ENCODE measurements at places on chromosomes 7 and 10.

DNA sequence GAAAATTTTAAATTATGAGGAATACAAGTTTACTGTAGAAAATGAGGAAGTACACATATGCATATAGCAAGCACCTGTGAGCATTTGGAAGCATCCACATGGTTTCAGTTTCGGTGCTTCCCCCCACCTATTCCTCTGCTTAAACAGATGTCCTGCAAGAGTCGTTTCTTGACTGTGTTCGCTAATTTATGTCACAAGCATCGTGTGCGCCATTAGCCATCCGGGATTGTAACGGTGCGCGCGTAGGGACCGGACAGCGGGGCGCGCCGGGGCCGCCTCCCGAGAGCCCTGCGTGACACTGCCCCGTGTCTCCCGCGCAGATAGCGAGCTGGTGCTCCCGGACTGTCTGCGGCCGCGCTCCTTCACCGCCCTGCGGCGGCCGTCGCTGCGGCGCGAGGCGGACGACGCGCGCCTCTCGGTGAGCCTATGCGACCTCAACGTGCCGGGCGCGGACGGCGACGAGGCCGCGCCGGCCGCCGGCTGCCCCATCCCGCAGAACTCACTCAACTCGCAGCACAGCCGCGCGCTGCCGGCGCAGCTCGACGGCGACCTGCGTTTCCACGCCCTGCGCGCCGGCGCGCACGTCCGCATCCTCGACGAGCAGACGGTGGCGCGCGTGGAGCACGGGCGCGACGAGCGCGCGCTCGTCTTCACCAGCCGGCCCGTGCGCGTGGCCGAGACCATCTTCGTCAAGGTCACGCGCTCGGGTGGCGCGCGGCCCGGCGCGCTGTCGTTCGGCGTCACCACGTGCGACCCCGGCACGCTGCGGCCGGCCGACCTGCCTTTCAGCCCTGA is 90.9 kb downstream of the NEURL1 start:
- no peak for DNase-seq

GRCh38 chr10:62528441-62528840 is 154.3 kb downstream of the ZNF365 start:
- DNase-seq, result no peak

DNA sequence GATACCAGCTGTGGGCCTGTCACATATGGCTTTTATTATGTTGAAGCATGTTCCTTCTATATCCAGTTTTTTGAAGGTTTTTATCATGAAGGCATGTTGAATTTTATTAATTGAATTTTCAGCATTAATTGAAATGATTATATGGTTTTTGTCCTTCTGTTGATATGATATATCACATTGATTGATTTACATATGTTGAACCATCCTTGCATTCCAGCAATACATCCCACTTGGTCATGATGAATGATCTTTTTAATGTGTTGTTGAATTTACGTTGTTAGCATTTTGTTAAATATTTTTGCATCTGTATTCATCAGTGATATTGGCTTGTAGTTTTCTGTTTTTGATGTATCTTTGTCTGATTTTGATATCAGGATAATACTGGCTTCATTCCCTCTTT is 21.2 kb downstream of the PRSS37 start:
- no peak for DNase-seq

DNA sequence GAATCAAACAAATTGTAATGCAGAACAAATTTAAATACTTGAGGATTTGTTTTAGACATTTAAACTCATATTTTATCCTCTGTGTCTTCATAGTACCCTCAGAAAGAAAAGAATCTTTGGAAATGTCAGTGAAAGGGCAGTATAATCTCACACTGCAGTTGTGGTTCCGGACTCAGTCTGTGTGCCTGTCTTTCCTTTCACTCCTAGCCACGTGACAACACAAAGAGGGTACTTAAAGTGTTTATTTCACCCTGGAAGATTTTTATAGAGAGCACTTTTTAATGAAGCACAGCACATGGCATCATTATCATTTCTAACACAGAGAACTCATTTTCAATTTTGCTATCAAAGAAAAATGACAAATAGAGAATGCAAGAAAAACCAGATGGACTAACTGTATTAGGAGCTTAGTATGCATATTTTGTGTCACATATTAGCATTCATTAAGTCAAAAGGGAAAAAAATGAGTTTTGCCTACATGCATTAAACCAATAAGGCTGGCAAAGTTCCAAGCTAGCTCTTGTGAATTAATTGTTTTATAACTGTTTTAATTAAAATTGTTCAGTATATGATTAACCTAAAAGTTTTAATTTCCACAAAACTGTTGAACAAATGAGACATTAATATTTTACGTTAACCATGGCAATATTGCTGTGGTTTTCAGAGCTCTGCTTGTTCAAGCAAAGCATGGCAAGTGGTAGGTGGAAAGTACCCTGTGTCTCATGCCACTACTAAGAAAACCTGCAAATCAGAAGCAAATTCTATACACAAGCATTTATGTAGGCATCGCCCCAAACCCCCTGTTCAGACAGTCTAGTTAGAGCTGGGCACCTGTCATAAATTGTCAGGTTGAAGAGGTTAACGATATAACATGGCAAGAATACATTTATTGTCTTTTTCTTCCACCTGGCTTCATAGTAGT is 65.9 kb downstream of the AUTS2 start:
- DNase-seq, result no peak

DNA sequence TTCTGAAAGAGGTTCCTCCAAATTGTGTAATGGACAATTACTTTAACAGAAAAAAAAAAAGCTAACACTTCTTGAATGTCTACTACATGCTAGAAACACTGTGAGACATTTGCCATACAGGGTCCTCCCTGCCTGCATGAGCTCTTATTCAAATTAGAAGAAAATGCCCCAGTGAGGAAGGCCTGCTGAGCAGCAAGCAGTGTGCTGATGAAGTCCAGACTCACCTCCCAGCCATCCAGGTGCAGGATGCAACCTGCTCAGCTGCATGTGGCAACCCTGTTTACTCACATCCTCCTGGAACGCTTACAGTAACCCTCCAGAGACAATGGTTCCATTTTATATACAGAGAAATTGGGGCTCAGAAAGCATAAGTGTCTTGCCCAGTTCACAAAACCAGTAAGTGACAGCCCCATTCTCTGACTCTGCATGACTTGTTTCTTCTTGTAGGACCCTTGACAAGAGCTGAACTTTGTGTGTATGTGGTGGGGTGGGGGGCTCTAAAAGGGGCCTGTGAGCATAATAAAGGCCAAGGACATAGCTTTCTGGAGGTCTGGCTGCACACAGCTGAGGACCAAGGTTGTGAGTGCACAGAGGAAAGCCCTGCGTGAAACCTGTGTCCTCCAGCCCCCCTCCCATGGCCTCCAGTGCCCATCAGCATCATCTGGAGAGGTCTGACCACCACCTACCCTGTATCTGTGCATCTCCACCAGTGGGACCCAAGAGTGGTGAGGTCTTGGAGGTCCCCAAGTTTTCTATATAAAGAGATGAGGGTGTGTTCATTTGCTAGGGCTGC is 387.8 kb downstream of the GRID1 start:
- no peak for DNase-seq

GRCh38 chr10:47378606-47379444 is 5.3 kb downstream of the ZNF488 start:
- DNase-seq, result no peak
